ENCODE measurements at places on chromosomes 2 and 18.

DNA sequence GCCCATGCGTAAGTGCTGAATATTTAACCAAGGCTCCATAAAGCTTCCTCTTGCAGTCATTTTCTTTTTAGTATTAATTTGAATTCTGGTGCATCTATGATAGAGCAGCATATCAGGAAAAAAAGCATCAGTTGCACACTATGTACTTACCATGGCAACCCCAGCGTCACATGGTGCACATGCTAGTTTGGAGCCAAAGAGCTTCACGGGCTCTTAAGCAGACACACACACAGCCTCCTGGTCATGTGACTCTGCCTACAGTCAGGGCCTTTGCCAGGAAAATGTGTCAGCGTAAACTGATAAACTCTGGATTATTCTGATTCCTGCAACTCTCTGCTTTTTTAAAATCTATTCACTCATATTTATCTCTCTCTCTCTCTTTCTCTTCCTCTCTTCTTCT lies 30.2 kb downstream of the NYAP2 start:
- no peak for DNase-seq

DNA sequence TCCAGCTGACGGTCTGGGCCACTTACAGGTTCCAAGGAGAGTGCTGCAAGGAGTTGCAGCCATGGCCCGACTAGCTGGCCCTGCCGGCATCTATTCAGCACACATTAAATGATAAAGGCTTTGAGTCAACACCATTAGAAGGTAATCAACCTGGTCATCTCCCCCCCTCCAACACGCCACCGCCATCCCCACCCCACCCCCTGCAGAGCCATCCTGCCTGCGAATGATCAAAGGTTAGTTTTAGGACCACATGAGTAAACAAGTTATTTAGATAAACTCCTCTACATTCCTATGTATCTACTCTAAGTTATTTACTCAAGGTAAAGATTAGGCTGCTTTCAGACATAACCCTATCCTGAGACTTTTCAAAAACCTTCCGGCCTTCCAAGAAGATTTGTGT lies 349.3 kb upstream of the SLC39A10 start:
- no peak for DNase-seq

DNA sequence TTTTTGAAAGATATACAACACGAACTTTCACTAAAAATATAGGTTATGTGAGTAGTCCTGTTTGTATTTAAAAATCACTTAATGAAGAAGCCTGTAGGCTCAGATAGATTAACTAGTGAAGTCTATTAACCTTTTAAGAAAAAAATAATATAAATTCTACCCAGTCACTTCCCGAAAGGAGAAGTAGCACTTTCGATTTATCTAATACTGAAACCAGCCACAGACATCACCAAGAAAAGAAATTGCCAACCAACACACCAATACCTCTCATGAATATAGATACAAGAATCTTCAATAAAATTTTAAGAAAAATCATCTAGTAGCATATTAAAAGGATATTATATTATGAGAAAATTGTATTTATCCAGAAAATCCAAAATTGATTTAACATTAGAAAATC lies 160.5 kb downstream of the GALNT13 start:
- DNase-seq = no peak

- no peak for DNase-seq
Measured at GRCh38 chr2:187297801-187298200, 150.3 kb downstream of the CALCRL start.

DNA sequence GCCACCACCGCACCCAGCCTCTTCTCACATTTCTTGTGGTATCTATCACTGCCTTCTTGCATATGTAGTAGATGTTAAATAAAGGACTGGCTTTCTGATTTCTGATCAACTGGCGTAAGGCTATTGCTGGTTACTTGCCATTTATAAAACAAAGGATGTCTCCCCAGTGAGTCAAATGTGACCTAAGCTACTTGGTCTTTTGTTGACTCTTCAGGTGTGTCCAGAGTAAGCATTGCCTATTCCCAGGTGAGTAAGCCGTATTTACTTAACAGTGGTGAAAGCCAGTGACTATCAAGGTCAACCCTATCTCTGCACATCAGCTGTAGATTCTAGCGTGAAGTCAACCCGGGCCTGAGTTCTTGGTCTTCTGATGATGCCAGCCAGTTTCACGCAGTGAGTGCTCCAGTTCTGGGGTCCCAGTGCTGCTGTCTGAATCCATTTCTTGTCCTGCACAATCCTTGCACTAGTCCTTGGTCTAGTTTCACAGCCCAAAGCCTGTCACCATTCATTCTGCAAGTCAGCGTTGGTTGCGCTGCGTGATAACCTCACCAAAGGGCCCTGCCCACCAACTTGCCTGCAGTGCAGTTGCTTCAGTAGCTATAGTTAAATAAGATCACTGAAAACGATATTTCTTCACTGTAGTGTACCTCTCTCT lies 120.2 kb downstream of the GBX2 start:
- DNase-seq = no peak

GRCh38 chr18:13565228-13565627 lies 161.1 kb downstream of the FAM210A start:
- no peak for DNase-seq

- DNase-seq = no peak
Measured at GRCh38 chr2:173993459-173993858, 28.3 kb upstream of the SP3 start.

DNA sequence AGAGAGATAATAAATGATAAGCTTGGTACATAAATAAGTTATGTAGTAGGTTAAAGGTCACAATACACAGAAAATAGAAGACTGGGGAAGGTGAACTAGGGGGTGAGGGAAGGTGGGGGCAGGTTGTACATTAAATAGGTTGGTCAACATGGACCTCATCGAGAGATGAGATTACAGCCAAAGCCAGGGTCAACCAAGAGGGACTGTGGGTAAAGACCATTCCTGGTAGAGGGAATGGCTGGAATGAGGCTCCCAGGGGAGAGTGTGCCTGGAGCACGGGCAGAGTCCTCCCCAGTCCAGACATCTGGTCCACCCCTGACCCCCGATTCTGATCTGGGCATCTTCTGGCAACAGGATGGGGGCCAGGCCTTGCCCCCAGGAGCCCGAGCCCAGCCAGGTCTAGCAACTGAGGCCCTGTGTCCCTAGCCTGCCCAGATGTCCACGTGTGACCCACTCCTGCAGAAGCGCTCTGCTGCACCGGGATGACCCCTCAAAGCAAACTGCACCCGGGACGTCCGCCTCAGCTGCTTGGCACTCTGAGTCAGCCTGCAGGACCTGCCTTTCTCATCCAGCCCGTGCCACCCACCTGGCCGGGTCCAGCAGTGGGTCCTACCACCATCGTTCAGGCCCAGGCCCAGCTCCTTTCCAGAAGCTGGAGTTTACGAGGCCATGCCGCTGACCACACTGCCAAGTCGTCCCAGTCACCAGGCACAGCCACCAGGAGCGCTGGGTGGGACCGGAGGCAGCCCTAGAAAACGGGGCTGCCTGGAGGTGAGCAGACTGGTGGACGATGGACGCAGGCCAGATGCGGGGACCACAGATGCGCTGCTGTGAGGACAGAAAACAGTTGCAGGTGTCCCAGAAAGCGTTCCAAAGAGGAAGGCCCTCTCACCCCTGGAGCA lies 56.2 kb upstream of the ID2 start:
- DNase-seq = no peak

DNA sequence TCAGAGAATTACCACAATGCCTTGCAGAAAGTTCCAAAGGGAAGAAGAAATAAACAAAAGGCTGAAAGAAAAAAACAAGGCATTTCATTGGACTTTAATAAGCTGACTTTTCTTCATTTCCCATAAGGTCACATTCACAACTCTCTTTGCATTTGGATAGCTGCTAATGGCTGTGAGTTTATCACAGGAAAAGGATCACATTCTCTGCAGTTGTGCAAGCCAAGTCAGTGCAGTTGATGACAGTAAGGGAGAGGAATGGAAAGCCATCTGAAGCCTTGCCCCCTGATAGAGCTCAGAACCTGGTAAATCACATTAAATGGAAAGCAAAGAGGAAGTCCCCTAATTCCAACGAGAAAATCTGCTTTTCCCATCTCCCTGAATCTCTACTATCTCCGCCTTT lies 950.6 kb downstream of the CNTNAP5 start:
- no peak for DNase-seq

- DNase-seq = no peak
Measured at GRCh38 chr2:29789911-29790485, 131.4 kb downstream of the ALK start.

DNA sequence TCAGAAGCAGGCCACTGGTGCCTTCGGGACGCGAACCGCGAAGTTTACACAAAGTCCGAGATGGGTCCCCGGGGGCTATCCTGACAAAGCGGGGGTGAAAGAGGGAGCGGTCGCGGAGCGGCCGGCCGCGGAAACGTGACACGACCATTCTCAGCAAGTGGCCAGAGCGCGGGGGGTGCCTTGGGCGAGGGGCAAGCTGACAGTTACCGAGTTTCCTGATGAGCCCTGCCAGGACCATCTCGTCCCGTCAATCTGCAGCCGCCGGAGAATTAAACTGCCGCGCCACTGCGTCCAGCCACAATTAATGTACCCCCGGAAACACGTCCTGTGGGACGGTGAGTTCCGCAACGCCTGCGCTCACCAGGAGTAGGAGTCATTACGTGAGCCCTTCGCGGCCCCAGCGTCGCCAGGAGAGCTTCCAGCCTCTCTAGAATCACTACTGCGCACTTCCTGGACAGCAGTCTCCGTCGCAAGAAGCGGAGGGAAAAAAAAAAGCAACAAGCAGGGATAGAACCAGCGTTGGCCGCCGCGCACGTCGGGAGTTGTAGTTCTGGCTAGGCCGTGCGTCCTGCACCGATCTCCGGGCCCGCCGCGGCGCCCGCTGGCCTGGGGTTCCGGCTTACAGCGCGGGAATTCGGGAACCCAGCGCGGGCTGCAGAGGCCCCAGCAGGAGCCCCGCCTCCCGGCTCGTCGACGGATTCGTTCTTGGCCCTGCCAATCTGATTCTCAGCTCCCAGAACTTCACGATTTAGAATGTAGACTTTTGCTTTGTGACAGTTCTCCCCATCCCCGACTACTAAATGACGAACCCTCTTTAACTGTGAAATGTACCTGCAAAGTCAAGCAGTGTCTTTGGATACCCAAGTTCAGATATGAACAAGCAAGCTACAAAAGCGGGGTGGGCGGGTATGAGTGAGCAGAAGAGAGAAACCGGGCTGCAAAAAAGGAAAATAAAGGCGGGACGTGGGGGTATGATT lies at the start of gene RTTN:
RTTN (minus strand) TSS at position 267 of the 977 bp plus-strand sequence; CDS start at position 238, 29 bp downstream.
- peak; percentile 85 for DNase-seq

GRCh38 chr2:177289824-177290628 lies 25.5 kb upstream of the NFE2L2 start:
- DNase-seq = no peak

DNA sequence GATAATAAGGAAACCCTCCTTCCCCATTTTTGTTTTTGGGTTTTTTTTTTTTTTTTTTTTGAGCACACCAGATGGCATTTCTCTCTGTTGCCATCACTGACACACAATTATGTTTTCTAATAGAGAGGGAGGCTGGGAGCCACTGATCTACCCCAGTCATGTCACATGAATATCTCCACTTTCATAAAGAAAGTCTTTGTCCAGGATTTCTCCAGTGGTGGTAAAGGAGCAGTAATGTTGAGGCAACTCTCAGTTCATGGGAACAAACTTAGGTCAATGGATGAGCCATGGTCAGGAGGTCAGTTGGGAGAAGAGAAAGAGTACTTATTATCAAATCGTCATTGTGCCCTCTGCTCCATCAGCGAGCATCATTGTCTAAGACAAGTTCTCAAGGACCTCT lies 603.7 kb downstream of the ARHGAP15 start:
- no peak for DNase-seq

GRCh38 chr18:79936641-79937040 lies 14.8 kb downstream of the SLC66A2 start:
- DNase-seq = no peak

- DNase-seq = no peak
Measured at GRCh38 chr2:231781798-231782726, 980 bp upstream of the PDE6D start.

DNA sequence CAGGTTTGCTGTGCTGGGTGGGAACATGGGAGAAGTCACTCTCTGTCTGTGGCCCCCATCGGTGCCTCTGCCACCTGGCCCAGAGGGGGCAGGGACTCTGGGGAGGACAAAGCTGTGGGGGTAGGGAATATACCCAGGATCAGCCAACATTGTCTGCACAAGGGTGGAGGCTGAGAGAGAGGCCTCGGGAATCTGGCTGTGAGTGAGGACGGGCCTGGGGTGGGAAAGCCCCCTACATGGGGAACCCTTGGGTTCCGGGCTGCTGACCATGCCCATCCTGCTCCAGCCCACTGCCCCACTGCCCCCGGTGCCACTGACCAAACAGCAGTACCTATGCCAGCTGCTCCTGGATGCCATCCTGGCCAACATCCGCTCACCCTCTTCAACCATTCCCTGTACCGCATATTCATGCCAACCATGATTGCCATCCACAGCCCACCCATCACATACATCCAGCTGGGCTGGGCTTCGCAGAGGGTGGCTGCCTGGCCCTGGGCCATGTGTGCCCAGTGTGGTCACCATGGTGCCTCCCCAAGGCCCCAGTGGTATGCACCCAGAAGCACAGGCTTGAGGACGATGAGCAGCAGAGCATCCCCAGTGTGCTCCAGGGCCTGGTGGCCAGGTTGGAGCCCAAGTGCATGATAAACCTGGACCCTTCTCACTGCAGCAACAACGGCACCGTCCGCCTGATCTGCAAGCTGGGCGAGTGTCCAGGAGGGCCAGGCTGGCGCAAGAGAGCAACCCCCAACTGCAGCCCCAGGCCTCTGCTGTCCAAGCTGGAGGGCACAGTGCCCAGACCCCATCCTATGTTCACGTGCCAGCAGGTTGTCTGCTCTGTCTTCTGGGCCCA lies 6.9 kb upstream of the POTEF start:
- DNase-seq = no peak

GRCh38 chr2:11781602-11782001 lies 35.2 kb downstream of the LPIN1 start:
- DNase-seq = no peak

- DNase-seq = no peak
Measured at GRCh38 chr2:215742021-215742420, 271.3 kb downstream of the MREG start.

GRCh38 chr2:205366336-205367060 lies 315.8 kb upstream of the NRP2 start:
- no peak for DNase-seq

- no peak for DNase-seq
Measured at GRCh38 chr2:31141443-31142085, 3.3 kb upstream of the GALNT14 start.

DNA sequence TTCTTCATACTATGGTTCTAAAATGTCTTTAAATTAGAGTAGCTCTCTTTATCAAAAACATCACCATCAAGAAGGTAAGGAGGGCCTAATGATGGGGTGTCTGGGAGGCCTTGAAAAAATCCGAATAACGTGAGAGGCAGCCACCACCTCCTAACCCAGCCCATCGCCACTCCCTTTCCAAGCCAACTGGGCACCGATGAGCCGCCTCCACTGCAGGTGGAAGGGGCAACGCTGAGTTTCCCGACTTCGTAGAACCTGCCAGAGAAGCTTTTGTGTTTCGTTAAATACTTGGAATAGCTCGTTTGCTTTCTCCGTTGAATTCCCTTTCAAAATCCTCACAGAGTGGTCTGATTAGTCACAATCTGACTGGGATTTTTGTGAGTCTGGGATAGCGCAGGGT lies 22.0 kb upstream of the RPL31 start:
- no peak for DNase-seq

Measured in activated T-cell treated with anti-CD3 and anti-CD28 coated beads, Interleukin-2, amount 50 U/mL, for 4 hours (primary cell).